ENCODE measurements at places on chromosomes 13 and 19. TPM values are rescaled to one million over a fixed set of nuclear protein-coding genes. Genes with fewer than 3 reads are reported as not detected.

Gene PLK5
- total RNA-seq = not detected

Gene PSG3
- 0.15 TPM for total RNA-seq

Gene LCP1
- total RNA-seq = 0.14 TPM

Gene MARK4
- 6.3 TPM for total RNA-seq

Gene GARIN5A
- 2.3 TPM for total RNA-seq

Gene CGB7
- 0.47 TPM for total RNA-seq

Gene DUXA
- not detected for total RNA-seq

Gene NMRK2
- total RNA-seq = not detected

Gene CDC42EP5
- total RNA-seq = not detected

Gene CEACAM1
- 1.8 TPM for total RNA-seq

Gene CYP4F11
- 5.5 TPM for total RNA-seq

Gene CRTC1
- total RNA-seq = 5.5 TPM

Gene LHB
- not detected for total RNA-seq

Gene PROZ
- not detected for total RNA-seq

Gene VSIG10L
- 6.8 TPM for total RNA-seq

Gene DZIP1
- total RNA-seq = 13.6 TPM

Gene SLC7A9
- total RNA-seq = 0.27 TPM

Gene SEMA6B
- 6.0 TPM for total RNA-seq

Gene NPHS1
- total RNA-seq = 0.74 TPM

Gene OVOL3
- total RNA-seq = 0.15 TPM

Measured in A549 treated with CORT108297 at 1 μM for 4 hours (cell line).